Right cardiac atrium (tissue), 5 donors: ENCODE measurements at places on chromosomes 5 and 9. TPM values are rescaled to one million over a fixed set of nuclear protein-coding genes. Genes with fewer than 3 reads are reported as not detected.

Gene SOX30
- total RNA-seq, result 0.42 TPM

Gene PCDHA10
- total RNA-seq, result 0.45 TPM

Gene DAB2
- 25.0 TPM for total RNA-seq

Gene IFNB1
- total RNA-seq, result not detected

Gene FOXD1
- total RNA-seq, result not detected

Gene ADRA1B
- total RNA-seq, result 2.0 TPM

Gene LMX1B
- 1.8 TPM for total RNA-seq

Gene AGGF1
- total RNA-seq, result 14.6 TPM

Gene CFAP157
- not detected for total RNA-seq

Gene NUTM2F
- not detected for total RNA-seq

Gene PKD2L2
- total RNA-seq, result 0.71 TPM

Gene SEPTIN8
- 33.7 TPM for total RNA-seq

Gene TAF11L5
- total RNA-seq, result not detected

Gene ENTPD2
- total RNA-seq, result 2.9 TPM

Gene KIAA1958
- total RNA-seq, result 3.1 TPM

Gene LSM11
- total RNA-seq, result 2.0 TPM

Gene PAEP
- not detected for total RNA-seq

Gene NSG2
- not detected for total RNA-seq

Gene C5orf58
- total RNA-seq, result 0.47 TPM

Gene PCDHA1
- not detected for total RNA-seq

Gene KIF24
- total RNA-seq, result 0.42 TPM

Gene TLR4
- 20.5 TPM for total RNA-seq

Gene SAXO1
- not detected for total RNA-seq

Gene TNFSF8
- 1.0 TPM for total RNA-seq

Gene ARHGEF28
- 1.1 TPM for total RNA-seq

Gene LHX3
- not detected for total RNA-seq

Gene NTRK2
- 24.0 TPM for total RNA-seq

Gene MEIKIN
- total RNA-seq, result 0.20 TPM

Gene NIM1K
- 0.89 TPM for total RNA-seq

Gene JAKMIP2
- 1.3 TPM for total RNA-seq

Gene IL31RA
- total RNA-seq, result not detected

Gene PCDHB7
- 1.7 TPM for total RNA-seq

Gene HTR4
- total RNA-seq, result 8.2 TPM

Gene CCDC192
- total RNA-seq, result not detected
